Activated T-helper 1 cell treated with anti-CD3 and anti-CD28 coated beads, Interleukin-12 subunit alpha, Interleukin-12 subunit beta, Interleukin-2, Interleukin-4 antibody, amounts not matched to agents 30 ng/mL and 10 ng/mL and 1 ng/mL, durations not matched to agents 14 hours and 24 hours and 36 hours (primary cell): ENCODE measurements at places on chromosomes 5 and 9.
A peak's percentile ranks its signal among the peaks of the same experiment; 100 is the strongest.

GRCh38 chr5:96963267-96963666 lies 27.4 kb downstream of the LNPEP start:
- peak; percentile 16 for DNase-seq

DNA sequence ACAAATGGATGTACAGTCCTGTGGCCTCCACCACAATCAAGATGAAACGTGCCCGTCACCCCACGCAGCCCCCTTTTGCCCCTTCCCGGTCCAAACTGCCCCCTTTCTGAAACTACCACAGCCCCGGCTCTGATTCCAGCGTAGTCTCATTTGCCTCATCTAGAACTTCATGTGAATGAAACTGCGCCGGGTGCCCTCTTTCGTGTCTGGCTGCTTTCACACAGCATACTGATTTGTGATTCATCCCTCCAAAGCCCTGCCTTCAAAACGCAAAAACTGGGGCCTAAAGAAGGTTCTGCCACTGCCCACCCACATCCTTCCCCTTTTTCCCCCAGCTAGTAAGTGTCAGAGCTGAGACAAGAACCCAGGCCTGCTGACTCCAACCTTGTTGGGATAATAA lies 31.5 kb upstream of the NCS1 start:
- DNase-seq, result no peak

DNA sequence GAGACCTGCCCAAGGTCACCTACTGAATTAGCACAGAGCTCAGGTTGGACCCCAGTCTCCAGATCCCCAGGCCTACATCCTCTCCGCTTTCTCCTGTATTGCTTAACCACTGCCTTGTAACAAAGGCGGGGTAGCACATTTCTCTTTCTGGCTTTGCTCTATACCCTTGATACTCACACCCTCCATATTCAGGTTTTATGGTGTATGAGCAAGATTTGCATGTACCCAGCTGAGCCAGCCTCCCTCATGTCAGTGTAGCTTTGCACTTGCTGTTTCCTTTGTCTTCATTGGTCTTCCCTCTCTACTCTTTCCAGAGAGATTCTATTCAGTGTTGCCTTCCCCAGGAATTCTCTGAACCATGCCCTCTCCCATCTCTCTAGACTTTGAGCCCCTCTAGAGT lies 19.6 kb upstream of the ZCCHC7 start:
- DNase-seq, result no peak

DNA sequence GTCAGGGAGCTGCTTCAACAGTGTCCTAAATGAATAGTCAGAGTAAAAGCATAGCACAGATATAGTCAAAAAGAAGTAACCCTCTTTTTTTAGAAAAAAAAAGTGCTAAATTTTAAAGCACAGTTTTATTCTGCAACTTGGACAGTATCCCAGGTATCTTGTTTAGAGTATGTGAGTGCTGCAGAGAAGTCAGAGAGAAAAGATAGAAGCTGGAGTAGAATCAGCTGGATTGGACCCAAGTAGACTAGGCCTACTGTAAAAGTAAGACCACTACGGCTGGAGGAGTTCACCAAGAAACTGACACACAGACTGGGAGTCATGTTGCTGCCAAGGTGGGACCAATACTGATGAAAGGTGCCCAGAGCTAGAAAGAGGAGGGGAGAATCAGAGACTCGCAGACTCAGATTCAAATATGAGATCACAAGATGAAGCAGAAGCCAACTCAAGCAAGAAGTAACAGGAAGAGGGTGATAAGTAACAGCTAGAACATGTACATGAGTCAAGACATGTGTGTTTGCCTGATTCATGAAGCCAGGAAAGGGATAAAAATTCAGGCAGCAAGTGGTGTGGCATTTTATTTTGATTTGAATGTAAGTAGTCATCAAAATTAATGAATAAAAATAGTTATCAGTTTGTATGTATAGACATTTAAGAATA lies 25.6 kb upstream of the TUSC1 start:
- DNase-seq, result no peak

GRCh38 chr5:134403951-134404350 lies 7.7 kb downstream of the CDKN2AIPNL start:
- DNase-seq, result no peak

DNA sequence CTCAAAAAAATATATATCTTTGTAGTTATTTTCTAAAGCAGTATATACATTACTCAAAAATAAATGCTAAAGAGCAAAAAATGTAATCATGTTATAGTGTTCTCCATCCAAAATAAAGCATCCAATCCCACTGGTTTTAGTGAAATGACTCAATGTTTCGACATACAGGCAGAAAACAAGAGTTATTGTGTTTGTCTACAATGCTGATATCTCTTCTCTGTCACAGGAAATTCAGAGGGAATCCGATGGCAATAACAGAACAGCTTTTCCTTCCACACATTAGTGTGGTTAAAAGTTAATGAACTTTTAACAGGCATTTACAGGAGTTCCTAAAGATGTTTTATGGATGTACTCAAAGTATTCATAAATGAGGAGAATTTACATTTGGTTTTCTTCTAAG lies 12.0 kb downstream of the TTC33 start:
- no peak for DNase-seq

GRCh38 chr9:130276121-130276520 lies 10.6 kb downstream of the HMCN2 start:
- DNase-seq, result no peak

GRCh38 chr5:87242242-87242641 lies 25.4 kb upstream of the RASA1 start:
- DNase-seq, result no peak

DNA sequence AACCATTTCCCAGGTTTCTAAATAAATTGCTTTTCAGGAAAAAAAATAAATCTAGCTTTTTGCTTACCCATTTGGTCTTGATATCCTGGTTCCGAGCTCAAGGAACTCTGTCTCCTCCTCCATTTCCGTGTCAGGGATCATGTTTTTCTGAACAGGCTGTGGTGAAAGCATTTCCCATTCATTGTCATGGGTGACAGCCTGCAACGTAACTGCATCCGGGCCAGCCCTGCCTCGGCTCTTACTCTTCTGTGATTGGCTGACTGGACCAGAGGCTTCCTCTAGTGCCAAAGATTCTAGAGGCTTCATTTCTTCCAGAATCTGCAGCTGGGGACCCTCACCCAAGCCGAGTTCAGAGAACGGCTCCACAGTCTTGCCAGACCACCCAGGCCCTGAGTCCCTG lies 61.0 kb upstream of the PCA3 start:
- no peak for DNase-seq

- DNase-seq, result no peak
Observed at GRCh38 chr5:137679910-137680309, 56.0 kb downstream of the KLHL3 start.

DNA sequence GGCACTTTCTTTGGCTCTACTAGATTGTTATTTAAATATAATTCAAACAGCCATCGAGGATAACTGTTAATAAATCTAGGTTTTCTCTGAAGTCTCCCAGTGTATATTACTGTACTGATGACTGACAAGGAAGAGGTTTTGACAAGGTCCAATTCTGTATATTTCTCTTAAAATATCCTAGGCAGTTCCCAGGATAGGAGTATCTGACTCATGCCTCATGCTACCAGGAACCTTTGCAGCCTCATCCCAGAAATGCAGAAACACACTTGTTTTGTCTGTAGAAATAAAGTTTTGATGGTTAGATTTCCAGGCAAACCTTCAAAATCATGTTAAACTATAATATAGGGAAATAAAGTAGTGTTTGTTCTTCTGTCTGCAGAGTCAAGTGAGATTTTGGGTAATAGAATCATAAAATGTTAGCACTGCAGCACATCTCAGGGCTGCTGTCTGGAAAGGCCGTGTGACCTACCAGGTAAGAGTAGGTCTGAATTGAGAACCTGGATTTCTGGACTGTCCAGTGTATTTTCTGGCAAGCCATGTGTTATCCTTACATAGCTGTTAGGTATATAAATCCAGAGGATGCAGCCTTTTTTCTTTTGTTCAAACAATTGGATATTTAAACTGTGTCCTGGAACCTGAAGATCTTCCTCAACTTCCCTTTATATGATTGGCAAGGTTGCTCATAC lies 8.3 kb downstream of the UBE2D2 start:
- no peak for DNase-seq

DNA sequence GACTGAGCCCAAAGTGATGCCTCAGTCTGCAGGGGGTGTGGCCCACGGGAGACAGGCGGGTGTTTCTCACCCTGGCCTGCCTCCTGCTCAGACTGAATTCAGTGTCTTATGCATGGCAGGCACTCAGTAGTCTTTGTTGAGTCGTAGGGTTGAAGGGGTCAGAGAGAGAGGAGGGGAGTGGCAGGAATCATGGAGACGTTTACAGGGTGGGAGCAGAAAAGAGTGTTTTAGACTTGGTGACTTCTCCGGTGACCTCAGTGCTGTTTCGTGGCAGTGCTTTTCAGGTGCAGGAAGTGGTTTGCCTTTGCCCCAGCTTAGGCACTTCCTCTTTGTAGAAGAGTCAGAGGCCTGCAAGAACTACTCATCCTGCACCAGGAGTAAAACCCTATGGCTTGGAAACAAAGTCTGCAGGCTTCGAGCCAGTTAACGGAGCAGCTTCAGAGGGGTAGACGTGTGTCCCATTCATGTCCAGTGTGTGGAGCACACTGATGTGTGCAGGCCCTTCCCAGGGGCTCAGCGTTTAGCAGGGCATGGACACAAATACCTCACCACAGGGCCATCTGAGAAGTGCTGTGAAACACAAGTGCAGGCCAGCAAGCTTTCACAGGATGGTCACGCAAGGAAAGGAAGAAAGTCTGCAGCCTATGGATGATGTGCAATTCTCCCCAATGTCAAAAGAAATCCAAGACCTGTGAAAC lies 24.5 kb upstream of the SEMA4D start:
- DNase-seq, result peak; percentile 77

DNA sequence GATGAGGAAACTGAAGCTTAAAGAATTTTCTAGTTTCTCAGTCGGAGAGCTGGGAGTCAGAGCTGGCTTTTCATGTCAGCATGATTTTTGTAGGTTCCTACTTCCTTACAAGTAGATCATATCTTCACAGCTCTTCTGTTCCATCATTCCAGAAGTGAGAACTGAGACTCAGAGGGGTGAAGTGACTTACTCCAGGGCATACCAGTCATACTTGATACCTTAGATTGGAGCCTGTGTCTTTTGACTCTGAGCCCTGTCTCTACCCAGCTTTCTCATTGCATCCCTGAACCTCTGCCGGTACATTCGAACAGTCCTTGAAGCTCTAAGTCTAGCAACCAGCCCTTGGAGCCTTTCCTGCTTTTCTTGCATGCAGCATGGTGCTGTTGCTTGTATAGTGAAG lies 53.3 kb downstream of the MCCC2 start:
- no peak for DNase-seq

GRCh38 chr5:154768207-154768606 lies 13.0 kb downstream of the LARP1 start:
- DNase-seq, result no peak

GRCh38 chr5:102554082-102554481 lies 55.3 kb upstream of the SLCO6A1 start:
- DNase-seq, result no peak

GRCh38 chr9:117156144-117156688 lies 258.6 kb downstream of the ASTN2 start:
- no peak for DNase-seq

GRCh38 chr9:17682684-17683083 lies 103.8 kb downstream of the SH3GL2 start:
- no peak for DNase-seq

DNA sequence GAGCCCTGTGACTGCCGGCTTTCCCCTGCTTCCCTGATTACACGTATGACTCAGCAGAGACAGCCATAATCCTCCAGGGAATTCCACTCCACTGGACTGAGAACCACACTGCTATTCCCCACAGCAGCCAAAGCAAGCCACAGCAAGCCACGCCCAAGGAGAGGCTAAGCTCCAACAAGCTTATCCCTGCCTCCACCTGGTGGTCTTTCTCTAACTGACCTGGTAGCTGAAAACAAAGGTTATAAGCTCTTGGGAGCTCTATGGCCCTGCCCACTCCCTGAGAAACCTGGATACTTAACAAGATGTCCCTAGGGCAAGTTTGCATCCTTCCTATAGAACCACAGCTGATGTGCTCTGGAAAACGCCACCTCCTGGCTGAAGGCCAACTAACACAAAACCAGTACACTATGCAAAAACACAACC lies 613.7 kb upstream of the CDH18 start:
- no peak for DNase-seq

- DNase-seq, result no peak
Observed at GRCh38 chr9:125843646-125844045, 96.5 kb downstream of the PBX3 start.

- DNase-seq, result no peak
Observed at GRCh38 chr9:116198344-116198743, 44.8 kb downstream of the PAPPA start.

DNA sequence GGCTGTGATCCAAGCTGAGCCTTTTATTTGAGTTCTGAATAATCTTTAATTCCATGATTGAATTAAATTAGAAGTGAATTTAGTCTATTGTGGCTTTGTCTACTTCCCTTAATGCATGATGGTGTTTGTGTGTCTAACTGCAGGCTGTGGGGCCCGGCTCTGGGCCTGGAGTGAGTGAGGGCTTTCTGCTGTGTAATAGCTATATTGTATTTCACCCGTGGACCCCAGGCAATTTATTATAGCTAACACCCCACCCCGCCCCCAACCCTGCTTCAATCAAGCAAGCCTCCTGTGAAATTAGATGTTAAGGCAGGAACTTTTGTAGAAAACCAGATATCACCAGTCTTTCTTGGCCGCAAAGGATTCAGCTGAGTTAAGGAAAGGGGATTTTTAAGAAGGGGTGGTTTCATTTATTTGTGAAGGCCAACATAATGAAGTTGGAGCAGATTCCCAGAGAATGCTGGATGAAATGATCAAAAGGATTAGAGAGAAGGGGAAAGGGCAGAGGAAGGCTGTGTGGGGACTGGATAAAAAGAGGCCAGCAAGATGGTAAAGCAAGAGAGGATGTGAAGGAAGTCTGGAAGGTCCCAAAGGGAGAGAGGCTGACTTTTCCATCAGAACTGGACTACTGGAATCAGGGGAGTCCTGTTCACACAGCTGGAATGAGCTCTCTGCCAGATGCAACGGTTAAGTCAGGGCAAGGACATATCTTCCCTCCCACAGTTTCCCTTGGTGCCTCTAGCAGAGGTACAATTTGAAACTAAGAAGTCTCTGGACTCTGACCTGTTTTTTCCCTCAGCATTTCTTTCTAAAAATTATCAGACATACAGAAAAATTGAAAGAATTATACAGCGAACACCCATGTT lies 125.3 kb upstream of the SAP30L start:
- no peak for DNase-seq

DNA sequence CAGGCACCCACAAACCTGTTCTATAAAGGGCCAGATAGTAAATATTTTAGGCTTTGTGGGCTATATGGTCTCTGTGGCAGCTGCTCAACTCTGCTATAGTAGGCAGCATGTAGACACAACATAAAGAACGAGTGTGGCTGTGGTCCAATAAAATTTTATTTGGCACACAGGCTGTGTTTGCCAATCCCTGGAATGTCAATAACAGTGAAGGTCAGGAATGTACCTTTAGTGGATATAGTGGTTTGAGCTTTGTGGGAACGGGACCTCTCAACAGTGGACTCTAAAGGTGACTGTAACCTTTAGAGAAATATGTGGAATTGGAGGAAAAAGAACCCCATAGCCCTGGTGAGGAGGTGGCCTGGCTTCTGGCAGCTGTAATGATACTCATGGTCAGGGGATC lies 145.2 kb downstream of the MAST4 start:
- DNase-seq, result no peak

- no peak for DNase-seq
Observed at GRCh38 chr9:26471261-26471660, 421.3 kb downstream of the CAAP1 start.
